Thoracic aorta (tissue), 2 donors: ENCODE measurements at places on chromosomes 7 and 10.

GRCh38 chr7:158816995-158817394 is 12.3 kb downstream of the ESYT2 start:
- DNase-seq: no peak

DNA sequence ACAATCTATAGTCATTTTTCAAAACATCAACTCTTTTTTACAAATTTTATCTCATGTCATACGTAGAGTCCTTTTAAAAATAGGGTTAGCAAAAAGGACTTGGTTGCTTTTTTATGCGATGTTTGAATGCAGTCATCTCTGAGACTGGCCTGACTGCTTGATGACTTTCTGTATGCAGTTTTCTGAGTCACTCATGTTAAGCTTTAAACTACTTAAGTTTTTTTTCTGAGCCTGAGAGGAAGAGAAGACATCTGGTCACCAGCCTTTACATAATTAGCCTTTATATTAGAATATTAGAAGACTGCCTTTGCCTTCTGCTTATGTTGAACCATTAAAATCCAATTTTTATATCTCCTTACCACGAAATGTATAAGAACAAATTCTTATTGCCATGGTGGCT is 834.4 kb upstream of the MBL2 start:
- DNase-seq: no peak

DNA sequence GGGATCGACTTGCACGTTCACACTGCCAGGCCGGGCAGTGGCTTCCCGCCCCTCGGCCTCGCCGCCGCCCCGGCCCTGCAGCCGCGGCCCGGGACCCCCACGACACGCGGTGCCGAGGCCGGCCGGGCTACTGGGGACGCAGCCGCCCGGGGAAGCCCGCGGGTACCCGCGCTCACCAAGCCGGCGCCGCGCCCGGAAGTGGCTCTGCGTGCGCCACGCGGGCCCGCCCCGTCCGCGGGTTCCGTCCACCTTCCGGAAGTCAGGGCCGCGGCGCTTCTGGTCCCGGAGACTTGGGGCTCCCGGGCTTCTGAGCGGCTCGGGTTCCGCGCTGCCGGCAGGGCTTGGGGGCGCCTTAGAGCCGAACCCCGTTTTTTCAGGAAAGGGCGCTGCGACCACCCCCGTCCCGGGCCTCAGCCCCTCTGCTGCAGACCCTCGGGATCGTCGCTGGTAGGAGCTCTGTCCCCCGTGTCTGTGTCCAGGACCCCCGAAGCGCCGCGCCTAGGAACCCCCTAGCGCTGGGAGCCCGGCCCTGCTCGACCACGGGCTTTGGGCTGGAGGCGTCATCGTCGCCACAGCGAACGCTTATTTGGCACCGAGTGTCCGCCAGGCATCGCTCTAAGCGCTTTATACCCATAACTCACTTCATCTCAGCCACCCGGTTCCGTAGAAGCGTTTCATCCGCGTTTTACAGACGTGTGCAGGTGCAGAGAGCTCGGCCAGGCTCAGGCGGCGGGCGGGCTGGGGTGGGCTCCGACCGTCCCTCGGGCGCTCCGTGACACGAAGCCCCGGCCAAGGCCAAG is at the start of gene PSMG3:
TSS of gene PSMG3 (minus strand) at position 200 of the 800 bp plus-strand sequence. CDS start 693 bp downstream, outside the sequence.
- peak; percentile 65 for DNase-seq

DNA sequence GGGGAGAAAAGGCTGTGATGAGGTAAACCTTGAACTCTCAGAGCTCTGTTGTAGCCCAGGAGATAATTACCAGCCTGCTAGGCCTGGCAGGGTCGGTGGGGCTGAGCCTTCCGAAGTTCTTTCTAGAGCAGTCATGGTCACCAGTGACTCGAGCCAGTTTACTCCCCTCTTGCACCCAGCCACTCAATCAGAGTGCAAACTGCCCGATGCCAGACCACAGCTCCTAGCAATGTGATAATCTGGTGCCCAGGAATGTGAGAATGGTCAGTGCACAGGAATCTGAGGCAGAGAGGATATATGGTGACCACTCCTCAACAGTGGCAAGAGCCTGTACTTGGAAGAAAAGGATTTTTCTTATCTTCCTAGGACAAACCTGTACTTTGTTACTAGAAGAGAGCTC is 46.4 kb upstream of the KMT2E start:
- DNase-seq: no peak
